Stimulated activated CD4-positive, alpha-beta T cell treated with anti-CD3 and anti-CD28 coated beads, TNF-alpha, amount 100 ng/mL, for 24 hours (primary cell): ENCODE measurements at places on chromosomes 11 and 22.

GRCh38 chr11:57203359-57203758 is 21.6 kb downstream of the LRRC55 start:
- DNase-seq: no peak

- DNase-seq: no peak
Observed at GRCh38 chr11:71301858-71302533, 49.6 kb upstream of the SHANK2 start.

GRCh38 chr22:45031629-45032403 is 22.0 kb upstream of the PHF21B start:
- DNase-seq: no peak

DNA sequence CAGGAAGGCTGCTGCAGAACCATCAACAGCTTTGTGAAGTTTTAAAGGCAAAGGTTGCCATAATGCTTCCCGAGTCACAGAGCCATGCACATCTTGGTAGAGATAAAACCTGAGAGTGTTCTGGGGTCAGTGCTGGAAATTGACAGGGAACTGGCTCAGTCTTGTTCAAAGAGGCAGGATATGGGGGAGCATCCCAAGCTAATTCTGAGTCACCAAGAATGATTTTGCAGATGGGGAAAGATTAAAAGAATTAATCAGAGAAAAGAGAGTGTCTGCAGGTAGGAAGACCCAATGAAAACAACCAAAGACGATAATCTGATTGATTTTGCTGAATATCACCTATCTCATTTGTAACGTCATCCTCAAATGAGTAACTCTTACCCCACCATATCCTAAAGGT is 99.9 kb upstream of the CD44 start:
- DNase-seq: no peak

GRCh38 chr11:17479284-17480214 is 2.9 kb upstream of the ABCC8 start:
- no peak for DNase-seq
